ENCODE measurements at places on chromosomes 6 and 20. TPM values are rescaled to one million over a fixed set of nuclear protein-coding genes. Genes with fewer than 3 reads are reported as not detected.

The SNAI1 gene
- total RNA-seq = not detected

The SLC22A16 gene
- not detected for total RNA-seq

The CST4 gene
- not detected for total RNA-seq

The TRIM40 gene
- total RNA-seq = not detected

The FKBP5 gene
- total RNA-seq = 2.8 TPM
